ENCODE measurements at places on chromosomes 4 and X. TPM values are rescaled to one million over a fixed set of nuclear protein-coding genes. Genes with fewer than 3 reads are reported as not detected.

TLR3 gene
- 3.3 TPM for total RNA-seq

PNMA6A gene
- 2.9 TPM for total RNA-seq

PAGE2 gene
- not detected for total RNA-seq

DKK2 gene
- total RNA-seq: not detected

EDA gene
- 0.67 TPM for total RNA-seq

EXOSC9 gene
- 42.7 TPM for total RNA-seq

USP26 gene
- total RNA-seq: not detected

ZMAT1 gene
- total RNA-seq: 2.3 TPM

HPSE gene
- total RNA-seq: 4.8 TPM

MAGED4 gene
- total RNA-seq: 2.7 TPM

ARMCX1 gene
- 0.05 TPM for total RNA-seq

SERTM2 gene
- total RNA-seq: not detected

AKAP14 gene
- not detected for total RNA-seq

TMEM271 gene
- not detected for total RNA-seq

TLR8 gene
- total RNA-seq: not detected

SFRP2 gene
- not detected for total RNA-seq

AGA gene
- 129 TPM for total RNA-seq
